ENCODE measurements at places on chromosomes 3 and 15. TPM values are rescaled to one million over a fixed set of nuclear protein-coding genes. Genes with fewer than 3 reads are reported as not detected.

Gene DUOX2
- total RNA-seq: 0.02 TPM

Gene THPO
- total RNA-seq: not detected

Gene ARRDC4
- 0.52 TPM for total RNA-seq

GRCh38 chr15:25987638-25988037 lies 124.5 kb upstream of the ATP10A start:
- no peak for DNase-seq

Gene CADM2
- not detected for total RNA-seq

- DNase-seq: no peak
Measured at GRCh38 chr15:48510976-48511375, 134.5 kb downstream of the FBN1 start.
